ENCODE measurements at places on chromosomes 16 and 17. TPM values are rescaled to one million over a fixed set of nuclear protein-coding genes. Genes with fewer than 3 reads are reported as not detected.

Gene CACNG3
- not detected for polyA plus RNA-seq

Gene TNP2
- not detected for polyA plus RNA-seq

Gene JPH3
- polyA plus RNA-seq, result 0.47 TPM

Gene FHOD1
- not detected for polyA plus RNA-seq

Gene TBC1D3C
- not detected for polyA plus RNA-seq

Gene UTS2R
- 2.6 TPM for polyA plus RNA-seq

Gene ZNF652
- 27.9 TPM for polyA plus RNA-seq

Gene KRTAP3-2
- not detected for polyA plus RNA-seq

Gene TMED6
- polyA plus RNA-seq, result 1.4 TPM

Gene MYL11
- polyA plus RNA-seq, result 5,624 TPM

Gene JMJD8
- not detected for polyA plus RNA-seq

Gene HBA1
- 2,883 TPM for polyA plus RNA-seq

Gene TMEM88
- polyA plus RNA-seq, result 19.4 TPM

DNA sequence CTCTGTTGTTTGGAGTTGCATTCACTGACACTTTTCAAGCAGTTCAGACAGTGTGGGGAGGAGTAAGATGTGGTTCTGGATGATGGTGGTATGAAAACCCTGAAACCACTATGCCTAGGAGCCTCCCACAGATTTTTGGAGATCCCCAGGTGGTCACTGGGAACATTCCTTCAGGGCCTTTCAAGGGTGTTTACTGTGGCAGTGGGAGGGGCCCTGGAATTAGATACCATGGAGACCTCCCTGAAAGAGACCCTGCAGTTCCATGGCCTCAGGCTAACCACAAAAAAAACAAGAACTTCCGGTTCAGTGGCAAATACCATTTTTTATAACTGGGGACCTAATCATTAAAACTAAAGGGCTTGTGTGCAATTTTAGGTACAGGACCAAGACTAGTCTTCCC lies 79.9 kb downstream of the TMEM100 start:
- no peak for DNase-seq

GRCh38 chr16:23433261-23433920 lies 19.6 kb downstream of the COG7 start:
- no peak for DNase-seq

GRCh38 chr16:81280393-81280792 lies 34.4 kb upstream of the GAN start:
- no peak for DNase-seq

DNA sequence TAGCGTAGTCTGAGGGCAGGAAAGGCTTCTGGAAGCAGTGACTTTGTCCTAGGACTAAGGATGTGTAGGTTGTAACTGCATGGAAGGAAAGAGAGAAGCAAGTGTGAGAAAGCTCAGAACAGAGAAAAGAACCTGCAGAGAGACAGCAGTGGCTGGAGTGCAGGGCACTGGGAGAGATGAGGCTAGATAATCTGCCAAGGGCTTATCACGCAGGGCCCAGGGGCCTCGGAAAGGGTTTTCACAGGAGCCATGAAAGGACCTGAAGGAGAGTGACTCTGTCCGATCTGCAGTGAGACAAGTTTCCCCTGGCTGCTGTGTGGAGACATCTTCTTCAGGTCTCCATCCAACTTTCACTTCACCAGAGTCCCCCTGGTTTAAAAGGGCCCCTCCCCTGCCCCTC lies 7.1 kb upstream of the SRCAP start:
- DNase-seq, result no peak

DNA sequence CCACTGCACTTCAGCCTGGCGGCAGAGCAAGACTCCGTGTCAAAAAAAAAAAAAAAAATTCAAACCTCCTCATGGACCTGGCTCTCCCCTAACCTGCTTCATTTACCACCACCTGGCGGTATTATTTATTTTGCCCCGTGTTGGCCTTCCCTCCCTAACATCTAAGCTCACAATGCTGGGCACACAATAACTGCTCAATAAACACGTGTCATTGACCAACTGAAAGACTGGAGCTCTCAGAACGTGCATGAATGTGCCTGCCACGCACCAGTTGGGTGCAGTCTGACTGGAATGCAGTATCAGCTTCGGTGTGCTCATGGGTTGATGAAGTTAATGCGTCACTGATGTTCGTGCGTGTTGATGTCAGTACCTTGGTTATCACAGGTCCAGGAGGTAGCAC lies 64.4 kb upstream of the CDC42EP4 start:
- DNase-seq, result no peak

GRCh38 chr17:49414271-49414621 lies 436 bp downstream of the PHB1 start:
- DNase-seq, result no peak

GRCh38 chr17:56809106-56809819 lies 24.5 kb downstream of the C17orf67 start:
- no peak for DNase-seq

- DNase-seq, result no peak
These were observed 8.2 kb downstream of the HSD3B7 start for GRCh38 chr16:30992931-30993816.

GRCh38 chr17:15954222-15954621 lies 9.3 kb downstream of the ADORA2B start:
- no peak for DNase-seq

DNA sequence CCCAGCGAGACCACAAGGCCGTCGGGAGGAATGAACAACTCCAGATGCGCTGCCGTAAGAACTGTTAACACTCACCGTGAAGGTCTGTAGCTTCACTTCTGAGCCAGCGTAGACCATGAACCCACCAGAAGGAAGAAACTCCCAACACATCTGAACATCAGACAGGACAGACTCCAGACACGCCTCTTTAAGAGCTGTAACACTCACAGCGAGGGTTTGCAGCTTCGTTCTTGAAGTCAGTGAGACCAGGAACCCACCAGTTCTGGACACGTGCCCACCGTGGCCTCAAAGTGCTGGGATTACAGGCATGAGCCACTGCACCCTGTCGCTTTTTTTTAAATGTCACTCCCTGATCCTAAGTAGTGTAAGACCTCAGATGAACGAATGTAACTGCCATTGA lies 17.3 kb downstream of the KPNA2 start:
- no peak for DNase-seq

GRCh38 chr17:78329263-78330059 lies 30.4 kb downstream of the SOCS3 start:
- no peak for DNase-seq

DNA sequence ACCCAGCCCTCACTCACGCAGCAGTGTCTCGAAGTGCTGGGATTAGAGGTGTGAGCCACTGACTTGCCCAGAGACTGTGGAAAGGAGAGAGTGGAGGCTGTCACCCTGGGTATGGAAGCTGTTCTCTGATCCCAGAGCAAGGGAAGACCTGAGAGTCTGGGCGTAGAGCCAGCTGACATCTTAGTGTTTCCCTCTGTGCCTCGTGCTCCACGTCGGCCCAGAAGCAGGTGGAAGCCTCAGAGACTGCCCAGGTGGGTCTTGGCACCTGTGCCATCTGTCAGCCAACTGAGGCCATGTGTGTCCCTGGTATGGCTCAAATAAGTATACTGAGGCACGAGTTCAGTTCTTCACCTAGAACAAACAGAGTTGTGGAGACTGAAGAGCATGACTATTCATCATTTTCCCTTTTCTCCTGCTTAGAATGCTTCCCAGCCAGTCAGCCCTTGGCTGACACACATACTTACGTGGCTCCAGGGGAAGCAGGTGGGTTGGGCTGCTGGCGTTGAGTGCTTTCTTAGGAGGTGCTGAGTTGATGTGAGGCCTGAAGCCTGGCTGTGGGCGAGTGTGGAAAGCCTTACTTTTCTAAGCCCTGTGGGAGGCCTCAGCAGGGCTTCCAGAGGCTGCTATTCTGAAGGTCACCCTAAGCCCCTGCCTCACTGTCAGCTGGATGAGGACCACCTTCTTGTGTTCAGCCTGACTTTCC lies 8.1 kb downstream of the CTRL start:
- DNase-seq, result no peak

- no peak for DNase-seq
These were observed 7.5 kb downstream of the AXIN2 start for GRCh38 chr17:65553646-65554552.

GRCh38 chr17:39600288-39600996 lies 7.3 kb downstream of the NEUROD2 start:
- DNase-seq, result no peak

GRCh38 chr17:80559825-80560251 lies 15.2 kb downstream of the RPTOR start:
- no peak for DNase-seq

- peak; percentile 83 for DNase-seq
These were observed 89.8 kb downstream of the SHISA6 start for GRCh38 chr17:11330826-11331225.

GRCh38 chr17:50627782-50628601 lies 6.7 kb upstream of the ABCC3 start:
- no peak for DNase-seq

DNA sequence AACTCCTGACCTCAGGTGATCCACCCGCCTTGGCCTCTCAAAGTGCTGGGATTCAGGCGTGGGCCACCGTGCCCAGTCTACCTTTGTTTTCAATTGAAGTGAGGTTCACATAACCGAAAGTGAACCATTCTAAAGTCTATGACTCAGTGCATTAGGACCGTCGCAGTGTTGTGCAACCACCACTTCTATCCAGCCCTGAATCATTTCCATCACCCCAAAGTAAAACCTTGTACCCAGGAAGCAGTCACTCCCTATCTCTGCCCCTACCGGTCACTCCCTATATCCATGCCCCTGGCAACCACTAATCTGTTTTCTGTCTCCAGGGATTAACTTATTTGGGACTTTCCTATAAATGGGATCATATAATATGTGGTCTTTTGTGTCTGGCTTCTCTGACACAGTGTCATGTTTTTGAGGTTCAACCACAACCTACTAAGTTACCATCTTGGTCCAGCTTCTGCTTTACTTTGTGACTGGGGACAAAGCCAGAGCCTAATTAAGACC lies 28.3 kb upstream of the CDC42EP4 start:
- no peak for DNase-seq

DNA sequence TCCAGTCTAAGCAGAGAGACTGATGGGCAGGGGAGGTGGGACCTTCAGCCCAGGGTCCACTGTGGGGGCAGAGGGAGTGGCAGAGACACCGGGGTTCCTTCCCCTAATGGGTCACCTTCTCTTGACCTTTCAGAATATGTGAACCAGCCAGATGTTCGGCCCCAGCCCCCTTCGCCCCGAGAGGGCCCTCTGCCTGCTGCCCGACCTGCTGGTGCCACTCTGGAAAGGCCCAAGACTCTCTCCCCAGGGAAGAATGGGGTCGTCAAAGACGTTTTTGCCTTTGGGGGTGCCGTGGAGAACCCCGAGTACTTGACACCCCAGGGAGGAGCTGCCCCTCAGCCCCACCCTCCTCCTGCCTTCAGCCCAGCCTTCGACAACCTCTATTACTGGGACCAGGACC lies 2.8 kb downstream of the MIEN1 start:
- no peak for DNase-seq

GRCh38 chr16:5025171-5025632 lies 8.5 kb downstream of the NAGPA start:
- DNase-seq, result no peak

GRCh38 chr17:77366206-77366557 lies 225.4 kb downstream of the SEC14L1 start:
- no peak for DNase-seq

DNA sequence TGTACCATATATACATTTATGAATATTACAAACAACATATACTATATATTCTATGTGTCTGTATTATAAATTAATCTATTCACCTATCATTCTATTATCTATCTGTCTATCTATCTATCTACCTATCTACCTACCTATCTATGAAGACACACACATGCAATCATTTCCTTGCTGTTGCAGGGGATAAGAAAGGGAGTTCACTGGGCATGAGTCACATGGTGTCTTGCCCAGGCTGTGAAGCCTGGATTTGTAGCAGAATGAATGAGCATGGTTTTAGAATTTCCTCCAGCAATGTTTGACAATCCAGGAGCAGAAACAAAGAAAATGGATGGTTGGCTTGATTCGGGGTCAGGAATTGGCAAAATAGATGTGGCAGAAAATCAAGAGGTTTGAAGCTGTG lies 23.2 kb upstream of the FAM20A start:
- DNase-seq, result no peak

DNA sequence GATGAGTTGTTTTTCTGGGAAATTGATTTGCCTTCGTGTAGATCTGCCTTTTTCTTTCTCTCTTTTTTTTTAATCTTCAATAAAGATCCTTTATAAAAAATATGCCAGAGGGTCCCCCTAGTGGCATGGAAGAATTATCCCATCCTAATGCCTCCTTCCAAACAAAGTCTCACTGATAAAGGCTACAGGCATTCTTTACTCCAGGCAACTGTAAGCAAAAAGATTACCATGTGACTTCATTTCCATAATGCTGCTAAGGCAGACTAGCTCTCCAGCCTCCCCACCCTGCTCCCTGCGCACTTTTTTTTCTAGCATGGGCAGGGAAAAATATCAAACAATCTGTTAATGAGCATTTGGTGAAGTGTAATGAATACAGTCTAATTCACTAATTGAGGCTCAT lies 220.2 kb upstream of the CDH8 start:
- DNase-seq, result no peak

- peak; percentile 41 for DNase-seq
These were observed 1.8 kb downstream of the CCDC43 start for GRCh38 chr17:44687756-44688155.

GRCh38 chr16:12412890-12413289 lies 390.8 kb downstream of the CPPED1 start:
- no peak for DNase-seq

DNA sequence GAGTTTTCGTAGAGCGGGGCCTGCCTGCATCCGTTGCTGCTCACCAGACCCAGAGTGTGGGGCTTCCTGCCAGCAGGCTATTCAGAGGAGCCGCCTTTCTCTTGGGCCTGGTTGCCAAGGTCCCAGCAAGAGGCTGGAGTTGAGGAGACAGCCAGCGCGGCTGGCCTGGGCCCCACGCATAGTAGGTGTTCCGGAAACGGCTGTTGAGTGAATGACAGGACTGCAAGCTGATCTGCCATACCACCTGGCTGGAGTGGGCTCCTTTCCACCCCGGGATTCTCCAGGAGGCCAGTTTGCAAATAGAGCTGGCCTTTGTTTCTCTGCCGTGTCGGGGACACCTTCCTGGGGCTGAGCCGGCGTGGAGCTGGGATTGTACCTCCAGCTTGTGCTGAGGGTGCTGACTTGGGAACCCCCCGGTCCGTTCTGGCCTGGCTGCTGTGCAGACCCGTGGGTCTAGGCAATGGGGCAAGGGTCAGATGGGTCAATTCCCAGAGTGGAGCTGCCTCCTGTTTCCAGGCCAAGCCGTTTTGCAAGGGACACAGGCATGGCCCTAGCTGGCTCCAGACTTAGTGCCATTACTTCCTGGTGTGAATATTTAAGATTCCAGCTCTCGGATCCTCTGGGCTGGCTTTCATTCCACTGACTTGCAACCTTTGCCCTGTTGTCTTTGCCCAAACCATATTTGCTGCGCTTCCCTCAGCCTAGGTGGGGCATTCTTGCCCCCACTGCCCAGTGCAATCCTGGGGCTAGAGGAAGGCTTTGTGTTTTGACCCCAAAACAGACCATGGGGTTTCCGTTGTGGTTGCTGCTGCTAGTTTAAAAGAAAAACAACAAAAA lies 68.8 kb downstream of the CMIP start:
- peak; percentile 46 for DNase-seq

Data from muscle of arm (tissue), 14 donors.